Activated T-cell treated with anti-CD3 and anti-CD28 coated beads, Interleukin-2, amount 50 U/mL, for 72 hours (primary cell): ENCODE measurements at places on chromosomes 7 and 10. TPM values are rescaled to one million over a fixed set of nuclear protein-coding genes. Genes with fewer than 3 reads are reported as not detected.

The PRLHR gene
- not detected for total RNA-seq

The PNLIPRP3 gene
- total RNA-seq = not detected

The SLC26A5 gene
- not detected for total RNA-seq

The ELN gene
- total RNA-seq = not detected

The ECD gene
- 32.8 TPM for total RNA-seq

The GNAI1 gene
- 4.0 TPM for total RNA-seq

DNA sequence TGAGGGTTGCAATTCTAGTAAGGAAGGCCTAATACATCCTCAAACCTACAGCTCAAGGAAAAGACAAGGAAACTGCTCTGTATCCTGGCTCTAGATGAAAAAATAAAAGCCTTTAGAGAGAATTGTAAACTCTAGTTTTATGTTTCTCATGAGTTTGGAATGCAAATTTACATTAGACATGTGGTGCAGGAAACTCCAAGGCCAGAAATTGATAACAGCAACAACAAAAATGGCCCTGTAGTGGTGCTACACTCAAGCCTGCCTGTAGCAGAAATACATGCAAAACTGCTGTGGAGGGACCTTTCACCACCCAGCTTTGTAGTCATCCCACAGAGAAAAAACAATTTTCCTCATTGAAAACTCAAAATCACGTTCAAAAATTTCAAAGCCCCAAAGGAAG, 546.7 kb upstream of the LRRN3 start:
- DNase-seq = no peak

- DNase-seq = no peak
Observed at GRCh38 chr10:65660006-65660405, 1265.8 kb upstream of the LRRTM3 start.

GRCh38 chr10:104054430-104054829, 31.2 kb downstream of the COL17A1 start:
- DNase-seq = no peak

- no peak for DNase-seq
Observed at GRCh38 chr7:80960244-80960795, 41.5 kb upstream of the SEMA3C start.

- no peak for DNase-seq
Observed at GRCh38 chr10:133273534-133274143, 3.0 kb downstream of the ADAM8 start.

DNA sequence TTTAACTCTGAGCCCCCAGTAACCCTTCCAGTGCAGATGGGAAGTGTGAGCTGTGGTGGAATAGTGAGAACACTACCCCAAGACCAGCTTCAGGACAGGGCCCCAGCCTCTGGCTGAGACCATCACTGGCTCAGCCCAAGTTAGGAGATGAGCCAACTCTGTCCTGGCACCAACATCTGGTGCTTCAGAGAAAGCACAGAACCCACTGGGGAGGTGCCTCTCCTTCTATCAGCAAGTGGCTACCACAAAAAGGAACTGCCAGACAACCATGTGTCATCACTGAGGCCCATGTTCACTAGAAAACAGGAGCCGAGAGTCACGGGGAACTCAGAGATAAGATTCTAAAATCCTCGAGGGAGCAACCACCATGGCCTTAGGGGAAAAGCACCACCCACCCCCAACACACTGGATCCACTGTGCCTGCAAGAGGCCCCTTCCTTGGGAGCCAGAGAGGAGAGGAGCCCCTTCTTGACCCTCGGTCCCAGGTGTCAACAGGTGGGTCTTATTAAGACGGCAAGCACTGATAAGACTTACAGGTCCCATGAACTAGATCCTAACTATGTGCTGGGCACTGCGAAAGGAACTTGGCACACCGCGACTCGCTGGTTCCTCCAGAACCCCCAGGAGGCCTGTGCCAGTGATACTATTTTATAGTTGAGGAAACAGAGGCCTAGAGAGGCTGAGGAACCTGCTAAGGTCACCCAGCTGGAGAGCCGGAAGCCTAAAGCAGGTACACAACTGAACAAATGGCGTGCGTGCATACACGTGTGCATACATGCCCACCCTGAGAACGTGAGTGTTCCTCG, 102.7 kb downstream of the FAM53B start:
- DNase-seq = peak; percentile 64

GRCh38 chr7:76428868-76429805, 4.4 kb downstream of the ZP3 start:
- no peak for DNase-seq

GRCh38 chr7:51260516-51260915, 56.1 kb downstream of the COBL start:
- DNase-seq = no peak

GRCh38 chr10:110815354-110816004, 56.2 kb upstream of the PDCD4 start:
- DNase-seq = peak; percentile 37

DNA sequence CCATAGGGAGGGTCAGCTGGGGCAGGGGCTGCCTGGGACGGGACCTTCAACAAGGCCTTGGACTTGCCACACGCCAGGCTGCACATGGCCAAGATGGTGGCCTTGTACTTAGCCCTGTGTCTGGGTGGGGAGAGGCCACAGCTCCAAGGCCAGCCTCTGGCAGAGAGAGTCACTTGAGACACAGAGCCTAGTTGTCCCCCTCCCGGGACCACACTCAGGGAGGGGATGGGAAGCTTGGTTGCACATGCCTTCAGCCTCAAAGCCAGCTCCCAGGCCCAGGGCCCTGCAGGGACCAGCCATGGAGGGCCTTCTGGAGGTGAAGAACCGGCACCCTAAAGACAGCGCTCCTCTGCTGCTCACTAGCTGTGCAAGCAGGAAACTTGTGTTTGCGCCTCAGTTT, 16.7 kb downstream of the MMRN2 start:
- DNase-seq = no peak

GRCh38 chr7:83593921-83594475, 54.9 kb downstream of the SEMA3E start:
- DNase-seq = no peak

DNA sequence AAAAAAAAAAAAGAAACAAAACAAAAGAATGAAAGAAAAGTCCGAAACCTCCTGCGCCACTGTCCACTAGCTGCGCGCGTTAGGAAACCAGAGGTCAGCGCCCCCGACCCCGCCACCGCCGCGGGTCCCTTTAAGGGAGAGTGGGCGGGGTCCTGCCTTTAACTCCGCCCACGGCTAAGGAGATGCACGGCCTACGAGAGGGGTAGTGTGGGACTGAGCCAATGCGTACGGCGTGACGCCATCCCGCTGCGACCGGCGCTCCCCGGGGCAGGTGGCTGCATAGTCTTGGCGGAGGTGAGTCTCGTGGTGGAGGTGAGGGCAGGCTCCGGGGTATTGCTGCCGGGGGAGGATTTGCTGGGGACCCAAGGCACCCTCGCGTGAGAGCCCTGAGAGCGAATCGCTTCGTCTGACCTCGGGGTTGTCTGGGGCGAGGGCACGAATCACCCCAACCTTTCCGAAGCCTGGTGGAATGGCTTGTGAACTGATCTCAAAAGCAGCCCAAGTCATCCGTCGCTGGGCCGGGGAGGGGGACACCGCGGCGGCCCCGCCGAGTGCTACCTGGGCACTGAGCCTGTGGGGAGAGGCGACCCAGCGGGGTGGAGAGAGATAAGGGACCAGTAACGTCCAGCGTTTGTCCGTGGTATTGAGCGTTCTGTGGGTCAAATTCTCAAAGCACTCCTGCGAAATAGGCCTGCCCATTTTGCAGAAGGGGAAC, at the start of gene MRPS17:
TSS of gene MRPS17 (plus strand) at position 241 of the 715 bp plus-strand sequence. CDS start 1,319 bp downstream, outside the sequence.
- peak; percentile 94 for DNase-seq

DNA sequence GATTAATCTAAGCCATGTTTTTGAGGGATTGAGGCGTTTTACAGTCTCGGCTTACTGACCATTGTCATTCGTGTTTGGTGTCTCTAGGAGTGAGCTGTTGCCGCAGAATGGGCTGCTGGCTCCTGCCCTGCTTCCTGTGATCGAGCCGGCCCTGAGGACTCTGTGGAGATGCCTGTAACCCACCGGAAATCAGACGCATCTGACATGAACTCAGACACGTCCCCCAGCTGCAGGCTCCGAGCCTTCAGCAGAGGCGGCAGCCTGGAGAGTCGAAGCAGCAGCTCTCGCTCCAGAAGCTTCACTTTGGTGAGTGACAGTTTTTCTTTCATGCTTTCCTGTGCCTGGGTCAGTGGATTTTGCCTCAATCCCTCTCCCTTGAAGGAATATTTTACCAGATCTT, 28.8 kb downstream of the PROSER2 start:
- DNase-seq = no peak

GRCh38 chr10:98539578-98539977, 92.8 kb upstream of the HPS1 start:
- DNase-seq = no peak

GRCh38 chr7:152975076-152975475, 215.5 kb downstream of the ACTR3B start:
- DNase-seq = no peak

- no peak for DNase-seq
Observed at GRCh38 chr7:36682102-36682501, 42.2 kb downstream of the AOAH start.

- no peak for DNase-seq
Observed at GRCh38 chr7:2159176-2159520, 73.6 kb downstream of the MAD1L1 start.

- no peak for DNase-seq
Observed at GRCh38 chr7:112254156-112254555, 47.7 kb downstream of the ZNF277 start.

GRCh38 chr7:88942815-88943501, 147.4 kb upstream of the TEX47 start:
- DNase-seq = no peak

- no peak for DNase-seq
Observed at GRCh38 chr7:122790132-122790531, 87.4 kb upstream of the RNF148 start.

DNA sequence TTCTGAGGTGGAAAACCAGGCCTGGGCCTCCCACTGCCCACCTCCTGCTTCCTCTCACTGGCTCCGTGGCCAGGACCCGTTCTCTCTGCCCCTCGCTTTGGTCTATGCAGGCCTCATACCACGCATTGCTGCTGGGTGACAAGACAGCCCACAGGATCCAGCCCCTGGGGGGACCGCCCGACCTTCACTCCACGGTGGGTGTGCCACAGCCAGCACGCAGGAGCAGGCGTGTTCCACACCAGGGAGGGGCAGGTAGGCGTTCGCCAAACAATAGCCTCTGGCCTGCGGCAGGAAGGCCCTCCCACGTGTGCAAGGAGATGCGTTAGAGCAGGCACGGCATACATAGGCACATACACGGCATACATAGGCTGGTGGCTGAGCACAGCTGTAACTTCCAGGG, 233.4 kb downstream of the WDR37 start:
- no peak for DNase-seq

GRCh38 chr7:140053812-140054539, 8.8 kb downstream of the PARP12 start:
- DNase-seq = no peak

GRCh38 chr7:24965831-24966708, 13.9 kb downstream of the OSBPL3 start:
- DNase-seq = peak; percentile 47

DNA sequence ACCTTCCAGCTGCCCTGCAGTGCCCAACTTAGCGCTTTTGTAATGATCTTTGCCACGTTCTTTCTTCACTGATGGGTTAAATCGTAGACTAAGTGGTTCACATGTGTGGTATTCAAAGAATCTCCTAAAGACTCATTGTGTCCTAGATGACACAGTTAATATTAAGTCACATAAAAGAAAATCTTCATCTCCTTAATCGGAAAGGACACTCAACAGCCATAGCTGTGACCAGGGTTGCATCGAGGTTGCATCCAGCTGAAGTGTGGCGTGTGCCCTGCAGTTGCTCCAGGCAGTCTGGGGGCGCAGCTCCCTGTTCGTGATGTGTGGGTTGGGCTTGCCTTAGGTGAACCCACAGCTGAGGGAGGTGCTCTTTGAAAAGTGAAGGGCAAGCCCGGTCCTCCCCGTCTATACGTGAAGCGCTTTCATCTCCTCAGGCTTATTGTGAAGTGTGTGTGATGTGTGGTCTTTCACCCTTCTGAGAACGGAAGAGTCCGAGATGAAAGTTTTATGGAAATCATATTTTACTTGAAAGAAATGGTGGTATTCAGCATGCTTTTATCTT, 122.7 kb downstream of the TRRAP start:
- DNase-seq = no peak

- no peak for DNase-seq
Observed at GRCh38 chr7:17646253-17646956, 293.9 kb downstream of the SNX13 start.

DNA sequence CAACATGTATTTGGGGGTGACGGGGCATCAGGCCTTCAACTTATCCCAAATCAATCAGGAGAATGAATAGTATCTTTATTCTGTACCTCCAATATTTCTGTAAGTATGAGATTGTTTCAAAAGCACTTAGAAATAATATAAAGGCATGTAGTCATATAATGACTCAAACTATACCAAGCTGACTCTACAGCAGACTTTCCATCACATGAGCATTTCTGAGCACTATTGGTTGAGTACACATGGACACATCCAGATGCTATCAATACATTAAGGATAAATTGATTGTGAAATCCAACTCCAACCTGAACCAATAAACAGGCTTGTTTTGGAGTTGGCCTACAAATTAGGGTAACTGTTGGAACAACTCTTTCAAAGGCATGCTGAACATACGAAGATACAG, 229.4 kb downstream of the SFMBT2 start:
- DNase-seq = no peak

GRCh38 chr10:51985336-51985735, 285.9 kb upstream of the CSTF2T start:
- DNase-seq = no peak

GRCh38 chr7:33669251-33669670, 236.1 kb upstream of the BMPER start:
- DNase-seq = no peak

GRCh38 chr10:113687037-113687436, 7.3 kb downstream of the CASP7 start:
- DNase-seq = no peak

- no peak for DNase-seq
Observed at GRCh38 chr10:31751051-31751737, 177.4 kb downstream of the ARHGAP12 start.

DNA sequence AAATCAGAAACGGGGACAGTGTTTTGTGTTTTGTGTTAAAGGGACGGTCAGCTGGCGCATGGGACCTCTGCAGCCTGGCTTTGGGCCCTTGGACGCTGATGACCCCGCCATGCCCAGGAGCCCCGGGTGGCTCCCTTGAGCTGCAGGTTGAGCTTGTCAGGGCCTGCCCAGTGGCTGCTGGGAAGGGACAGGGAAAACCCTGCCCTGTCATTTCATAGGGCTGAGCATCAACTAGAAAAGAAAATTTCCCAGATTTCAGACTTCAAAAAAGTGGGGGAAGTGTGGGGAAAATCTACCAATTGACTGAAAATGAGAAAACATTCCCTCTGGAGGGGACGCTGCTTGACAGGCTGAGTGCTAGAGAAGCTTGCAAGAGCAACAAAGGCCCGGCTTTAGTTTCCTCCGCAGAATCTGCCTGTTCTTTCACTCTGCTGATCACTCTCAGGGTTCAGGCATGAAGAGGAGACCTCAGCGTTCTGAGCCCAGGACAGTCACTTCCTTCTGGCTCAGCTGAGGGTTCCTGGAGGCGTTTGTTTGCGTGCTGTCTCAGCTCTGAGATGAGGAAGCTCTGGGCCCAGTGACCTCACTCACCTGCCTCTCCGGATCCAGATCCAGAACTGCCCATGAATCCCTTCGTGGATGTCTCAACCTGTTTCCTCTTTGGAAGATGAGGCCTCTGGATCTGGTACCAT, 18.6 kb upstream of the DNAJB6 start:
- DNase-seq = peak; percentile 46
